ENCODE measurements at places on chromosomes 6 and 20. TPM values are rescaled to one million over a fixed set of nuclear protein-coding genes. Genes with fewer than 3 reads are reported as not detected.
A peak's percentile ranks its signal among the peaks of the same experiment; 100 is the strongest.

- no peak for DNase-seq
Measured at GRCh38 chr20:33124261-33124660, 43.7 kb upstream of the BPIFA2 start.

- DNase-seq, result no peak
Measured at GRCh38 chr20:8490076-8490830, 358.2 kb downstream of the PLCB1 start.

GRCh38 chr6:72579865-72580264 is 42.0 kb upstream of the KCNQ5 start:
- no peak for DNase-seq

GRCh38 chr20:50540620-50541605 is 30.7 kb downstream of the PTPN1 start:
- DNase-seq, result no peak

DNA sequence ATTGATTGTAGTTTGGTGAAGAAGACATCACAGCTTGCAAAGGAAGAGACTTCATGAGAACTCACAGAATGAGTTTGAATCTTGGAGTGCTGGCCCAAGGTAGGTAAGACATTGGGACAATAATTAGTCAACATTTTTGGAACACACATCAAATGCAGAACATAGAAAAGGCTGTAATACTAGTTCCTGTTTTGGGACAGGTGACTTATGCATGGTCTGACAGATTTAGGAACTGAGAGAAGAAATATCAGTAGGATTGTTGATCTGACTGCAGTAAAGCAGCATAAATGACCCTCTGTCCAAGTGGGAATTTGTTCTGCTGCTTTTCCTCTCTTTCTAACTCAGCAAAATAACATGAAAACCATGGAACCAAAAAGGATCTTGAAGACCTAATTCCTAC is 102.3 kb upstream of the MAP3K7 start:
- no peak for DNase-seq

GRCh38 chr20:42192321-42192720 is 574.1 kb upstream of the CHD6 start:
- no peak for DNase-seq

GRCh38 chr6:56552187-56553130 is 90.2 kb downstream of the DST start:
- no peak for DNase-seq

Gene NELFE
- polyA plus RNA-seq, result 89.9 TPM

Gene PFDN6
- 65.4 TPM for polyA plus RNA-seq

GRCh38 chr6:40282986-40283385 is 304.2 kb downstream of the LRFN2 start:
- DNase-seq, result no peak

GRCh38 chr6:48869595-48869994 is 593.5 kb downstream of the MMUT start:
- DNase-seq, result no peak

Gene RAB5IF
- polyA plus RNA-seq, result 62.4 TPM

Gene HLA-DQA1
- polyA plus RNA-seq, result 3.3 TPM

Gene TNFAIP3
- 7.4 TPM for polyA plus RNA-seq

DNA sequence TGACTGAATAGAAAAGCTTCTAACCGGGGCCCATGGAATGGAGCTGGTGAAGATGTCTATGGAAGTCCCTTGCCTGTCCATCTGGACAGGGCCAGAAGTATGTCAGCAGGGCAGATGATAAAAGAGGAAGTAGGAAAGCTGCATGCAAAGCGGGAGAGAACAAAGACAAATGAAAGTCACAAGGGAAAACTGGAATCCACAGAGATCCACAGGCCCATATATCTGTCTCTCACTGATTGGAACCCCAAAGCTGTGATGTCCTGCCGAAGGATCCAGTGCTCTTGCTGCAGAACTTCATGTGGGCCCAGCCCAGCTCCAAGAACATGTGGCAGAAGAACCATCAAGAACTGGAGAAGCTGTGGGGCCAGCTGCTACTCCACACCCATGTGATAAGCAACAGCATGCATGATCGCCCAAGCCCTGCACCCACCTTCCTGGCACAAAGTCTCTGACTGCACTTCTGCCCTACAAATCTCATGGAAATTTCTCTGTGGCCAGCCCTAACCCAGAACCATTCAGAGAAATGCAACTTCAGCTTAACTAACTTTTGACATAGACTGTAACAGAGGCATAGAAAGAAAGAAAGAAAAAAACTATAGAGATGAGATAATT is 716.0 kb downstream of the KIF16B start:
- no peak for DNase-seq

GRCh38 chr6:156988276-156989158 is 211.3 kb downstream of the ARID1B start:
- DNase-seq, result peak; percentile 30

- no peak for DNase-seq
Measured at GRCh38 chr6:11890209-11890608, 111.6 kb upstream of the ADTRP start.

DNA sequence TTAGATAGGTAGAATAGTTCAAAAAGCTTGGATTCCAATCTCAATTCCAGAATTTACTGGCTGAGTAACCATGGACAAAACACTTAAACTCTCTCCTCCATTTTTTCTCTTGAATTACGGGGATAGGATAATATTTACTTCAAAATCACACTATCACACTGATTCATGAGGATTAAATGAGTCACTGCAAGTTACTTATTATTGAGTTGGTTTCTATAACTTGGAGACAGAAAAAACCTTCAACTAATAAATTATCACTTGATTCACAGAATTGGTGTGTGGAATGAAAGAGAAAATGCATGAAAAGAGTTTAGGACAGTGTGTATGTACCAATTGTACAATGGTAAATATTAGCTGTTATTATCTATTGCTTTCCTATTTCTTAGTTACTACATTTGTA is 585.2 kb downstream of the PHF3 start:
- DNase-seq, result no peak

Gene SLC26A8
- polyA plus RNA-seq, result 0.47 TPM

Gene TMEM244
- not detected for polyA plus RNA-seq

DNA sequence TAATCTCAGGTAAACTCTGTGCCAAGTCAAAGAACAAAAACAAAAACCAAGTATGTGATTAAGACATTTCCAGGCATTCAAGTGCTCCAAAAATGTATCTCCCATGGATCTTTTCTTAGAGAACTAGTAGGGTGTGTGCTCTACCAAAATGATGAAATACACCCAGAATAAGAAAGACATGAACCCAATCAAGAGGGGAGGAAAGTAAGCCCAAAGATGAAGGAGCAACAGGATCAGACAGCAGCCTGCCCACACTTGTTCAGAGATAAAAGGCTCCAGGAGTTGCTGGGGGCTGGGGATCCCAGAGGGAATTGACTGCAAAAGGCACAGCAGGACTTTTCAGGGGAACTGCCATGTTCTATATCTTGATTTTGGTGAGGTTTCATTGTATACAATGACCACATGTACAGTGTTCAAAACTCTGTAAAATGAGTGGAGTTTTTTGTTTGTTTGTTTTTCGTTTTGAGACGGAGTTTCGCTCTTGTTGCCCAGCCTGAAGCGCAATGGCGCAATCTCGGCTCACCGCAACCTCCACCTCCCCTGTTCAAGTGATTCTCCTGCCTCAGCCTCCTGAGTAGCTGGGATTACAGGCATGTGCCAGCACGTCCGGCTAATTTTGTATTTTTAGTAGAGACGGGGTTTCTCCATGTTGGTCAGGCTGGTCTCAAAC is 24.4 kb downstream of the GCM1 start:
- no peak for DNase-seq

DNA sequence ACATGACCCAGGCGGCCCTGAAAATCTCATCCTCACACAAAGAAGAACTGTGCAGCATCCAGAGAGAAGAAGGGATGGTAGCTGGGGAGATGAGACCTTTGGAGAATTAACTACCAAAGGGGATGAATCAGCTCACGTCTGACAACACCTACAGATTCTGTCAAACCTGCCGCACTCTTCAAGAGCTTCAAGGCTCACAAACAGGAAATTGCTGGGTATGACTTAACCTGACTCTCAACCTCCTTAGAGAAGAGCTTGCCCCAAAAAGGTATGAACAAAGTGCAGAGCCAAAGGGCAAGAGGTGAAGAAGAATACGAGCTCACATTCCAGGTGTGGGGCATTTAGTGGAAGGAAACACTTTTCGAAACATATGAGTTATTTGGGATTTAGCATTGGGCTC is 139.8 kb downstream of the BACH2 start:
- no peak for DNase-seq

DNA sequence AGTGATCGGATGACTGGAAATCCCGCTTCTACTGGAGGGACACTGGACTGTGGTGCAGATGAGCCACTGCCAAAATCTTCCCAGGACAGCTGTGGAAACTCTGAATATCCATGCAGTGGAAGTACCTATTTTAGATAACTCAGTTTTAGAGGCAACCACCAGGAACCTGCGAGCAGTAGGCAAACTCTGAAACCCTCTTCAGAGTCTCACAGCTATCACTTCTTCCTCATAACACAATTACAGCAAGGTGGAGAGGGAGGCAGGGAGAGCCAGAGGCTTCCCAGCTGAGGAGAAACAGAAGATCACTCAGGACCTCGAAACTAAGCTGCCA is 322.8 kb upstream of the NT5E start:
- no peak for DNase-seq

- peak; percentile 88 for DNase-seq
Measured at GRCh38 chr6:37244430-37245310, 12.9 kb upstream of the TBC1D22B start.

DNA sequence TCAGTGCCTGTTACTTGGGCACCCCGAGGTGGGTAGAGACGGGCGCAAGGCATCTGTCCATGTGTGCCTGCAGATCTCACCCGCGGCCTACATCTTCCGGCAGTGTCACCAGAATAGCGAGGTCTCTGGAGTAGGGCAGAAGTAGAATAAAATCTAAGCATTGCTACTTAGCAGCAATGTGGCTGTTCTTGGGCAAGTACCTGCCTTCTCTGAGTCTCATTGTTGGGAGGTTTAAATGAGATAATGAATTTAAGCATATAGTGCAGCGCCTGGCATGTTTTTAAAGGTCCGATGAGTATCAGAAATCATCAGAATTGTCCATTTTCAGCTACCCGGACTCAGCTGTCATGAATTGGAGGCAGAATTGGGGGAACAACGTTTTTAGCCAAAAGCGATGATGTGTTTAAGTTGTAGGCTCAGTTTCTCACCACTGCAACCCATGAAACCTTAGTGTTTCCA is 800 bp downstream of the ABCC10 start:
- no peak for DNase-seq

GRCh38 chr6:36443471-36444428 is 950 bp downstream of the KCTD20 start:
- no peak for DNase-seq

DNA sequence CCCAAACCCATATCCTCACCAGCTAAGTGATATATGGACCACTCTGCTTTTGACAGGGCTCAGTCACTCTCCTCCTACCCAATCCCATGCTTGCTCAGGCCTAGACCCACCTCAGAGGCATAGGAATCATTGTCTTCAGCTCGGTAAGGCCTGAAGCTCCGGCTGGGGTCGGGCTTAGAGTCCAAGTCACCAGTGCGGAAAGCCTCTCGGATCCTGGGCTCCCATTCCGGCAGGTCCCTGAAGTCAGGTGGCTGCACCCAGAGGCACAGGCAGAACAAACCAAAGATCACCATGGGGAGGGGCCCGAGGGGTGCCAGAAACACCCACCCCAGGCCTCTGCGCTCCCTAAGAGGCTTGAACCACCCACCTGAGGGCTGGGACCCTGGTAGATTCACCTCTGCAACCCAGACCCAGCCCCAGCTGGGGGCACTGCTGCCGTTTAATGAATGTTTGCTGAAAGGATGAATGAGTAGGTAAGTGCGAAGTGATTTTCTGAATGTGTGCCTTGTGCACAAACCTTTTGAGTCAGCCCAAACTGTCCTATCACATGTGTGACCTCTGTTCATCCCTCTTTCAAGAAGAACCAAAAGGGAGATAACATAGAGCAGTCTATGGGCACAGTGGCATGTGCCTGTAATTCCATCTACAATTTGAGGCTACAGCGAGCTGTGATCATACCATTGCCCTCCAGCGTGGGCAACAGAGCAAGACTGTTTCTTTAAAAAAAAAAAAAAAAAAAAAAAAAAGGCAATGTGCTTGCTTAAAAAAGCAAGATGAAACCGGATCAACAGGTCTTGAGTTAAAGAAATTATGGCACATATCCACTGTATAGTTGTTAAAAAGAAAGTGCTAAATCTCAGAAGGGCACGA is 39.3 kb upstream of the DSN1 start:
- no peak for DNase-seq

DNA sequence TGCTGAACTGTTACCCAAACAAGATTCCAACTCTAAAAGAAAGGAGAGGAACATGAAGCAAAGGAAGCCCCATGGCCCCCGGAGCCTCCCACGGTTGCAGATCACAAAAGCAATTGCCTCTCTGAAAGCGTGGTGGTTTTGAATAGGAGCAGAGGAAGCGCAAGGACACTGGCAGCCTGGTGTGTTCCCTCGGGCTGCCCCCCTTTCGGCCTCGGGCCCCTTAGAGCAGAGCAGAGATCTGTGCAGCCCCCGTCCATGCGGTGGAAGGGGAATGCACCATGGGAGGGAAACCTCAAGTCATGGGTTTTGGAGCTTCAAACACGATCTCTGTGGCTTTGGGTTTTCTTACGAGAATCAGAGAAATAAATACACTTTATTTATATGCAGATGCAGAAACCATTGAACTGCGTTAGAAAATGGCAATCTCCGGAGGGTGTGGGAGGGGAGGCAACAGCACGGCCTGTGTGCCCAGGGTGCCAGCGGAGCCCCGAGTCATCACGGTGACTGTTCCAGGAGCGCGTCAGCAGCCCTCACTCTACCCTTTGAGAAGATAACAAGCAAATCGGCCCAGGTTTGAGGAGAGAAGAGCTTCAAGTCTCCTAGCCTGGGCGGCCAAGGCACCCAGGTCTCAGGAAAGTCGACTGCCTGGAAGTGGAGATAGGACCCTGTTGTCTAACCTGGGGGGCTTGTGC is 20.5 kb downstream of the FOXF2 start:
- no peak for DNase-seq

GRCh38 chr20:39716796-39717341 is 754.7 kb downstream of the DHX35 start:
- no peak for DNase-seq

Gene UNC5CL
- 8.4 TPM for polyA plus RNA-seq

GRCh38 chr6:32615885-32616532 is 21.2 kb upstream of the HLA-DQA1 start:
- no peak for DNase-seq

Gene SFTA2
- polyA plus RNA-seq, result 0.76 TPM

GRCh38 chr6:24838994-24839393 is 40.3 kb upstream of the ARMH2 start:
- no peak for DNase-seq

DNA sequence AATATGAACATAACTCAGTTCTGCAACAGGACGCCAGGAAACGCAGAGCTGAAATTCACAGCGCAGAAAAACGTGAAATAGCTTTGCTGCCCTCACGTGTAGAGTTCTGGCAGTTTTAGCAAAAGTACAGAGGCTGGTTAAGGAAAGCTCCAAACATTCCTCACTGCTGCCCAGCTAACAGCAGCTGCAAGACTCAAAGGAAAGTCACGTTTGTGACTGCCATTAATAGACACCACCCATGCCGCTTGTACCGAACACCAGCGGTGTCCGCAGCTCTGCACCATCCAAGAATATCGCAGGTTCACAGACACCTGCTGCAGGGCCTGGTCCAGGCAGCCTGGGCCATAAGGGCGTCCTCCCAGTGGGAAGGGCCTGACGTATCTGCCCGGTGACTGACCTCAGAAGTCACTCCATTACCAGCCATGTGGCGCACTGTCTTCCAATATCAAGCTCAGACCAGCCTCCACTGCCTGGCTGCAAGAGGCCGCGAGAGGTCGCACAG is 61.4 kb downstream of the WDR27 start:
- DNase-seq, result no peak

All from left kidney (tissue), 8 donors.